H7 (cell line): ENCODE measurements at places on chromosomes 7 and 10.

DNA sequence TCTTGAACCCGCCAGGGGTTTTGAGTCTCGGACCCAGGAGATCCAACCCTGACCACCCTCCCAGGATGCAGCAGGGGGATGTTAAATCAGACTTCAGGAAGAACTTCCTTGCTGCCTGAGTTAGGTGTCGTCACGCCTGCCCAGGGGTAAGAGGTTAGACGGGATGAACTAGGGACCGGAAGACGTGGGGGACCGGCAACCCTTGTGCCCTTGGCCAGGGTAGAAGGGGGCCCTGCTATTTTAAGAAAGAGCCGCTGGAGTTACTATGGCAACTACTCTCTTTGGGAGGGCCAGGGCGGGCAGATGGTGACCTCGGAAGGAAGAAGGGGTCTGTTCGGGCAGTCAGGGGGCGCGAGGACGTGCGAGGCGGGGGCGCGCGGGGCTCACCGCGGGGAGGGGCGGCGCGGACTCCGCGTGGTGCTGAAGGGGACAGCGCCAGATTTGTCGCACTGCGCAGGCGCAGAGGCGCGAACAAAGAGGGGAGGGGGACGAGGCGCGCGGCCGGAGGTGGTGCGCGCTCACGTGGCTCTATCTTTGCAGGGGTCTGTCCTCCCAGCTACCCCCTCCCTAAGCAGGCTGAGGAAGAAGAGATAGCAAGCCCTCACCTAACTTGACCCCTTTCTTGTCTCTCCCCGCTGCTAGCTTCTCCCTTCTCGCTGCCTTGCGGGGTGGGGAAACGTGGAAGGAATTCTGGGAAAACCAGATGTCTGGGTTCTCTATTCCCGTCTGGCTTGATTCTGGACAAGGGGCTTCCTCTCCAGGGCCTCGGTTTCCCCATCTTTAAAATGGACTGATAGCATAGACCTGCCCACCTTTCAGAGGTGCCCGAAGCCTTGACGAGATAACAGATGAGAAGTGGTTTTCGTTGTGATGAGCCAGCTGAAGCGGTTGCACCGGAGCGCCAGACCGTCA, 940 bp upstream of the PSD start:
- DNase-seq = peak; percentile 99

DNA sequence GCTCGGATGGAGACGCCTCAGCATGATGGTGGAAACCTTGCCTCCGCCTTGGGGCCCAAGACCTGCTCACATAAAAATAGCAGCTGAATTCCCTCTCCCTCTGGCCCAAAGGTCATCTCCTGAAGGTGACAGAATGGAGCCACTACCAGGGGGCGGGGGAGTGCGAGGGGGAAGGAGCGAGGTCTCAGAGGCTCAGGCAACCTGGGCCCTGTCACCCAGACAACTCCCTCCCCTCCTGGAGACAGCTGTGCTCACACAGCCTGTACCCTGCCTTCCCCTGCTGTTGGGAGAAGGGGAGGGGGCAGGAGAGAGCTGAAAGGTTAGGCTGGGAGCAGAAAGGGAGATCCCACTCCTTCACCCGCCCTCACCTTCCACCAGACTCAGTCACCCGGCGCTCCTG, 173.0 kb upstream of the RHEB start:
- DNase-seq = peak; percentile 76

- peak; percentile 79 for DNase-seq
These were observed 1.3 kb downstream of the LIMK1 start for GRCh38 chr7:74084722-74085578.

DNA sequence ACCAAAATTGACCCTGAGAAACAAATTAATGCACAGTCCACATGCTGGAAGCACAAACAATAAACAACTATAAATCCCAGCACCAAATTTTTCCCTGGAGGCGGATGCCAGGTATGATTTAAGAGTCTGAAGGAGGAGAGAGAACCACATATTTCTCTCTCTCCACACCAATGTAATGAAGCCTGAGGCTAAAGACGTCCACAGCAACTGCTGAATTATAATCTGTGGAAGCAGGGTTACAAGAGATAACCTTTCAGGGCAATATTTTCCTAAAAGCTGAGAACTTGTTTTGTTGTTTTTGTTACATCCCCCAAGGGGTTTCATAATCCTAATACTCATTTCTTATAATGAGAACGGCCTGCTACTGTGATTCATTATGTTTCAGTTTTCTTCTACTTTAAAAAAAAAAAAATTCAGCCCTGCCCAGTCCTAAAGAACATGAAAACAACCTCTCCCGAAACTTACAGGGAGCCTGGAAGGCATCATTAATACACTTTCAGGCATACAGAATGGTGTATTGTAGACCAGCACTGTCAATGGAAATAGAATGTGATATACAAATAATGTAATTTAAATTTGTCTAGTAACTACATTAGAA, 48.5 kb upstream of the ABLIM1 start:
- no peak for DNase-seq

- peak; percentile 72 for DNase-seq
These were observed 31.7 kb upstream of the EPC1 start for GRCh38 chr10:32378363-32379317.

DNA sequence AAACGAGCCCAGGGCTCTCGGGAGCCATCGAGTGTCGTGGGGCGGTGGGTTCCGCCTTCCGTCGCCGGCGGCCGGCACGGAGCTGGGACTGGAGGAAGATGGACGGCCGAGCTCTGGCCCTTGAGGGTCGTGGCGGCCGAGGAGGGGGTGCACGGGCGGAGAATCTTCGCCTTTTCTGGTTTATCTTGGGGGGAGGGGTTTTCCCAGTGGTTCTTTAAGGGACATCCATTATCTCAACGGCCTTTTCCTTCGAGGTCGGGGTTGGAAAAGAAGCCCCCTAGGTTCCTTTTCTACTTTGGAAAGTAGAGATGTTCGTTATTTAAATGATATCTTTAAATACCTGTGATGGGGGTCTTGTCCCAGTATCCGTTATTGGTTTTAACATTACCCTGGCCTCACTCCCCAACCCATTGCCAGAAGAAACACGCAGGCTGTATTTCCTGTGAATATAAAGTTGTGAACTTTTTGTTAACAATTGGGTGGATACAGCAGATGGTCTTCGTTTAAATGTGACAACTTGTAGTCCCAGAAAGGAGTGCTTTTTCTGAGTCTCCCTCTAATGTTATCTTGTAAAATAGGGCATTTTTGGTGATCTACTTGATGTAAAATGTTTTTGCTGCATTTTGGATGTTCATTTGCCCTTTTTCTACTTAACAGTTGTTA, 765 bp downstream of the CCAR1 start:
- DNase-seq = no peak

DNA sequence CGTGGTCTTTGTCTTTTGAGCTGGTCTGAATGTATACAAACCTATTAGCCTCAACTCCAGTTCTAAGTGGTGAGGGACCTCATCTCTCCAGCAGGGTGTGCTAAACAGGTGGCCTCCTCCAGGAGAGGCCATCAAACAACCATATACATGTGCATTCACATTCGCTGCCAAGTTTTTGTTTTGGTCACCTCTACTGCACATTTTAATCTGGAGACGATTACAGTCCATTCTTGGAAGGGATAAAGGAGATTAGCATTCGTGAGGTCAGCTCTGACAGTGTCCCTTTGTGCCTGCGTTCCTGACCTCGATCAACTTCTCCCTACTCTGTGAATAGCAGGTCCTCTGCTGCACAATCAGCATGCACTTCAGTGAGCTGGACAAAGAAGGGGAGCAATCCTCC, 60.8 kb downstream of the RHOBTB1 start:
- DNase-seq = peak; percentile 18

DNA sequence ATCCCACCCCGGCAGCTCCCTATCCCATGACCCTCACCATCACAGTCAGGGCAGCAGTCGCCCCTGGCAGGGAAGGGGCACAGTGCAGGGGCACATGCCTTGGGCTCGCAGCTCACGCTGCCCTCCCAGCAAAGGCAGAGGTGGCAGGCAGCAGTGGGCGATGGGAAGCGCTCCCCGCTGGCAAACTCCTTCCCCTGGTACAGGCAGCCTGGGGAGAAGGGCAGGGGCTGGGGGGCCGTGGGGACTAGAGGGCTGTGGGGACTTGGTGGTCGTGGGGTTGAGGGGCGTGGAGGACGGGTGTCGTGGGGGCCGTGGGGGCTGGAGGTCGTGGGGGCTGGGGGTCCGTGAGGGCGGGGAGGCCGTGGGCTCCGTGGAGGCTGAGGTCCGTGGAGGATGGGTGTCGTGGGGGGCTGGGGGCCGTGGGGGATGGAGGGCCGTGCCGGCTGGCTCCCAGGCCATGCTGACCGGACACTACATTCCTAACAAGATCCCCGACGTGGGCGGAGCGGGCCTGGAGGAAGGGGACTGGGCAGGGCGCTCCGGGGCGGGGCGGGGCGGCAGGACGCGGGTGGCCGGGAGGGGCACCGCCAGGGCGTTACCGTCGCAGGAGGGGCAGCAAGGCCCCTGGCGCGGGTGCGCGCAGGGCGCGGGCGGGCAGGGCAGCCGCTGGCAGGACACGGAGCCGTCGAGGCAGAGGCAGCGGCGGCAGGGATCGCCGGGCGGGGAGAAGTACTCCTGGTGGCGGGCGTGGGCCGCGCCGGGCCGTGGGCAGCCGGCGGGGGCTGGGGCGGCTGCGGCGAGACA, 20.0 kb downstream of the KCP start:
- peak; percentile 89 for DNase-seq

DNA sequence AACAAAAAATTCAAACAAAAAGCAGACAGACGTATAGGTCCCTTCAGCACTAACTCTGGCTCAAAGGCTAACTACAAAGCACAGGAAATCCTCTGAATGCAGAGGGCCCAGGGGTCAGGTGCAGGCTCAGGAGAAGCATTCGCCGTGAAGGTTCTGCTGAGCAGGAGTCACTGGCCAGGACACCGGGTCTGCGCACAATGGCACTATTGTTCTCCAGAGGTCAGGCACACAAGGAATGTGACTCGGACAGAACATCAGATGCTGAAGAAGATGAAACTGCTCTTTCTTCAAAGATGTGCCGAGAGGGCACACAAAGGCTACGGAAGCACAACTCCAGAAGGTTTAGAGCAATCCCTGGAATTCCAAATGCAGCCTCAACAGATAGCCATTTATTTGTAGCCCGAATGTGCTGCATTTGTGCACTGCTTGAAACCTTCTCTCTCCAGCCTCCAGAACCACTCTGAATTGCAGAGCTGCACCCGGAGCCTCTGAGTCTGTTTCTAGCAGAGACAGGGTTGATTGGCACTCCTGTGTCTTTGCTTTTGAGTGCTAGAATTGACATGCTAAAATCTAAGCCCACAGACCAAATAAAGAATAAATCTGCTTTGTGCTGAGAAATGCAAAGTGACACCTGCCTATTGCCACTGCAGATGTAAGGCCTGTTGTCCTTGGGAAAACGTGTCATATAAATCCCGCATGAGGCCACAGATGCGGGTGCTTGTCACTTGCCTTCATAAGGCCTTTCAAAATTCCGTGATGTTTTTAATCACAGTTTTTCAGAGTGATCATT, 85.4 kb upstream of the AFAP1L2 start:
- peak; percentile 54 for DNase-seq

DNA sequence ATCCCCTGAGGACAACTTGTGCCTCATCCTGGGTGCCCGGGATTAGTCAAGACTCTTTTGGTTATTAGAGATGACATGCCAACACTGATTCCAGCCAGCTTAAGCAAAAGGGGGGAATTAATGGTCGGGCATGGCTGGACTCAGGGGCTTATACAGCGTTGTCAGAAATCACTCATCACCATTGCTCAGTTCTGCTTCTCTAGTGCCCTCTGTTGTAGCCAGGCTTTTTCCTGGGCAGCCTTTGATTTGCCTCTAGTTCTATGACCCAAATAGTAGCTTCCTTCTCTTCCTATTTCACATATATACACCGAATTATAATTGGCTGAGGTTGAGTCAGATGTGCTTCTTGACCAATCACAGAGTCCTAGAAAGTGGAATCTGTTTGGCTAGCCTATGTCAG, 192.0 kb upstream of the HABP2 start:
- no peak for DNase-seq

- peak; percentile 72 for DNase-seq
These were observed 80.7 kb upstream of the SEC61G start for GRCh38 chr7:54839575-54840213.

GRCh38 chr7:156461881-156462665, 178.5 kb upstream of the RNF32 start:
- peak; percentile 60 for DNase-seq

DNA sequence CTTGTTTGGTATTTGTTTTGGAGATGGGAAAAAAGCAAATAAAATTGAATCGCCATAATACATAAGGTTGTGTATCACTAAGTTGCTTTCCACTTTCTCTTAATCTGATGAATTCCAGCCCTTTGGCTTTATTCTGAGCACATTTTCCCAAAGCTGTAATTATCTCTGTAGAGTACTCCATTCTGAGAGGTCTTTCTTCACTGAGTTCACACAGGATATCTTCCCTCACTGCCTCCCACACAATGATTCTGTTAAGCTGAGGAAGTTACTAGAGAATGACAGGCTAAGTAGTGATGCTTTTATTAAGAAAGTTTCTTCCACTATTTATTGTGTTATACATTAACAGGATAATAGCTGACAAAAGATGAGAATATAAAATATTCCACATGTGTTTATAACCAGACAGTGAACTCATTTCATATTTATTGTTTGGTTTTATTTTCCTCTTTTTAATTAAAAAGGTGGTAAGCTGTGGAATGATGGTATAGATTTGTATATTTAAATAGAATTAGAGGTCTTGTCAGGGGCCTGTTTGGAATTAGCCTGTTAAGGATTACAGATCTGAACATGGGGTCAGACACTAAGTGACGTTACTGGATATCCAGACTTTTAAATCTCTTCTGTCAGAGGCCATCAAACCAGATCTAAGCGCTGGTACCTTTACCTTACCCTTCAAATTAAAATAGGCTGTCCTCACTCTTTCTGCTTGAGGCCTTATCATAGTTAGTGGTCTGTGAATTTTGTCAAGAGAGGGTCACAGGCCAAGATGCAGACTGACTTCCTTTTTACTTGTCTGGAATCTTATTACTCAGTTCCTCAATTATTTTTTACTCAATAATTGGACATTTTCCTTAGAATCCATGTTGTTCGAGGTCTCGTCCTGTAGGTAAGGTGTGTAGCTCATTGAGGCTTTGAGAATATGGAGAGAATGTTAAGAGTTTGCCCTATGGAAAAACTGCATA, 8.4 kb downstream of the PLXDC2 start:
- no peak for DNase-seq

- DNase-seq = no peak
These were observed 156.2 kb downstream of the COBL start for GRCh38 chr7:51160411-51160810.

- DNase-seq = no peak
These were observed 57.6 kb downstream of the HIPK2 start for GRCh38 chr7:139720186-139720585.

GRCh38 chr10:122441961-122442360, 12.5 kb upstream of the ARMS2 start:
- no peak for DNase-seq

DNA sequence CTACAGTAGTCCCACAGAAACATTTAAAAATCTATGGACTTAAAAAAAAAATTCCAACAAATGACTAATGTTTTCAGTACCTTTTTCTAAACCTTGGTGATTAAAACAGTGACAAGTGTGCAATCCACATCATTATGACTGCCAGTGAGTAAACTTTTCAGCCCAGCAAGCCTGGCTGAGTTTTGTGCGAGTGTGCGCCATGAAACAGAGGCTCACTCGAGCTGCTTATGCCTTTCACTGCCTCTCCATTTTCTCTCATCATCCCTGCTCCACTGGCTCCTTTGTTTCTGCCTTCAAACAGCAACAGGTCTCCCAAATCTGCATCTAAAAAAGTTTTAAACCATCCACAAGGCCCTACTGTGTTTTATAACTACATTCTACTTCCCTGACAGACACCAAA, 105.8 kb downstream of the USP6NL start:
- DNase-seq = no peak
